Bone marrow (tissue), 2 donors: ENCODE measurements at places on chromosomes 5 and 9.

- DNase-seq: no peak
Measured at GRCh38 chr5:171957591-171958251, 48.7 kb downstream of the FBXW11 start.

- no peak for DNase-seq
Measured at GRCh38 chr5:60718166-60718892, 18.4 kb upstream of the DEPDC1B start.

GRCh38 chr9:32884482-32884881 is 101.1 kb downstream of the TMEM215 start:
- DNase-seq: no peak

DNA sequence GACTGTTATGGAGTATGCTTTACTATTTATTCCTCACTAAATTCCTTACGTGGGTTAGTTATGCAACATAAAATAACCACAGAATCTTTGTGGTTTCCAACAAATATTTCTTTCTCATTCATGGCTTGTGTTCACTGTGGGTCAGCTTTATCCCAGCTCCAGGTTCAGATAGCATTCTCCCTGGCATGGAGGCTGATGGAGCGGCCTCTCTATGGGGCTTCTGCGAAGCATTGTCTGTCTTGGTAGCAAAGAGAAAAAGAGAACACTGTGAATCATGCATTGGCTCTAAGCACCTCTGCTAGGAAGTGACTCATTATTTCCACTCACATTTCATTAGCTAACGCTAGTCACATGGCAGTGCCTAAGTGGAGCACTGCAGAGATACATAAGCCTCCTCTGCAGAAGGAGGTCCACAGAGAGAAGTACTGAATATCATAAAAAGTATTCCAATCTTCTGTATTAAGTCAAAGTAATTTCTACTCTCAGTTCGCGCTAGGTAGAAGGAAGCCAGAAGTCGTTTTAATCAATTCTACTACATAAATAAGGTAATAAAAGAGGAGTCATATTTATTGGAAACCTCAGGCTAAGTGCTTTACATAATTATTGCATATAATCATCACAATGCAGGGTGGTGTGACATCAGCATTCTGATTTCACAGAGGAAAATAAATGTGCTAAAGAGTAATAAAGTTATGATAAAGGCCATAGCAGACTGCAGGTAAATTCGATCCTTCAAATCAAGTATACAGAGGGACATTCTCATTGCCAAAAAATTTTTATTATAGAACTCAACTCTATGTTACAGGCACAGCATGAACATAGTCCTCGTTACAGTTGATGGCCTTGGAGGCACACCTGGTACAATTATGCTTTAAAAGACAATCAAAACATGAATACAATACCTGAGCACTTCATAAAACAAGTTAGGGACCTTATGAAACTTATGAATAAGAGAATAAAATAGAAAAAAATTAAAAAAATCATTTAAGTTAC is 531.1 kb downstream of the CETN3 start:
- DNase-seq: no peak

GRCh38 chr5:127885176-127885575 is 182.0 kb downstream of the CCDC192 start:
- no peak for DNase-seq

- DNase-seq: no peak
Measured at GRCh38 chr9:87350915-87351314, 146.8 kb upstream of the DAPK1 start.

DNA sequence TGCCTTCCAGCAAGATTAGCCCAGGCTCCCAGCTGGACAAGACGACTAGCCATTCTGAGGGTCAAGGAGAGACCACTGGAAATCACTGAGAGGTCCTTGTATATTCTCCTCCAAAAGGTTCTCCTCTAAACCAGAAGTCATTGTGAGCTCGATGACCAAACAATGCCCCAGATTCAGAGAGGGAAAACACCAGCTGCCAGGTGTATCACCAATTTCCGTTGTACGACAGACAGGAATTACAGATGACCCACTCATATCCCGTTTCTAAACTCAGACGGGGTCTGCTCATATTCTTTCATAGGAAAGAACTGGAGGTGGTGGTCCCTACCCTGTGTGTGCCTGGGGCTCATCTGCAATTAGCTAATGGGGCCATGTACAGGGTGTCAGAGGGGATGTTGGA is 14.2 kb downstream of the FAXDC2 start:
- no peak for DNase-seq

DNA sequence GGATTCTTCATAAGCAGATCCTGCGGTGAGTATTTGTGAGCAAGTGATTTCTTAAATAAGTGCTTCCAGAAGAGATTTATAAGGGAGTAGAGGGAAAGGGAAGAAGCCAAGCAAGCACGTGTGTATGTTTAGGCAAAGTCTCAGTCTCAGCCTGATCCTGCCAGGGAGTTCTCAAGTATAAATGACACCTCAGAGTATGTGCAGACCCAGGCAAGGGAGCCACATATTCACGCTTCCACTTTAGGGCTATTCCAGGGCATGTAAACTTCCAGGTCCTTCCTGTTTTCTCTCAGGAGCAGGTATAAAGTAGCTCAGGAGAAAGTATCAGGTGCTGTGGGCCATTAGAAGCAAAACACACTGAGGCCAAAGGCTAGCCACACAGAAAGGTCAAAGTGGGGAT is 22.6 kb downstream of the SPATA31D1 start:
- DNase-seq: no peak

- DNase-seq: no peak
Measured at GRCh38 chr5:40991168-40991980, 79.8 kb downstream of the MROH2B start.
